ENCODE measurements at places on chromosomes 6 and 20.

DNA sequence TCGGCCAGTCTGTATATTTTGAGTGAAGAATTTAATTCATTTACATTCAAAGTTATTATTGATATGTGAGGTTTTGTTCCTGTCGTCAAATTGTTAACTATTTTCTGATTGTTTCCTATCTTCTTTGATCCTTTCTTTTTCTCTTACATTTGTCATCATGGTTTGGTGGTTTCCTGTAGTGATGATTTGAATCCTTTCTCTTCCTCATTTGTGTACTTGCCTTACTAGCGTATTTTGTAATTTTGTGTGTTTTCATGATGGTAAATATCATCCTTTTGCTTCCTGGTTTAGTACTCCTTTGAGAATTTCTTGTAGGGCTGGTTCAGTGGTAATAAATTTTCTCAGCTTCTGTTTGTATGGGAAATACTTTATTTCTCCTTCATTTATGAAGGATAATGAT lies 151.7 kb upstream of the CEP162 start:
- no peak for DNase-seq

DNA sequence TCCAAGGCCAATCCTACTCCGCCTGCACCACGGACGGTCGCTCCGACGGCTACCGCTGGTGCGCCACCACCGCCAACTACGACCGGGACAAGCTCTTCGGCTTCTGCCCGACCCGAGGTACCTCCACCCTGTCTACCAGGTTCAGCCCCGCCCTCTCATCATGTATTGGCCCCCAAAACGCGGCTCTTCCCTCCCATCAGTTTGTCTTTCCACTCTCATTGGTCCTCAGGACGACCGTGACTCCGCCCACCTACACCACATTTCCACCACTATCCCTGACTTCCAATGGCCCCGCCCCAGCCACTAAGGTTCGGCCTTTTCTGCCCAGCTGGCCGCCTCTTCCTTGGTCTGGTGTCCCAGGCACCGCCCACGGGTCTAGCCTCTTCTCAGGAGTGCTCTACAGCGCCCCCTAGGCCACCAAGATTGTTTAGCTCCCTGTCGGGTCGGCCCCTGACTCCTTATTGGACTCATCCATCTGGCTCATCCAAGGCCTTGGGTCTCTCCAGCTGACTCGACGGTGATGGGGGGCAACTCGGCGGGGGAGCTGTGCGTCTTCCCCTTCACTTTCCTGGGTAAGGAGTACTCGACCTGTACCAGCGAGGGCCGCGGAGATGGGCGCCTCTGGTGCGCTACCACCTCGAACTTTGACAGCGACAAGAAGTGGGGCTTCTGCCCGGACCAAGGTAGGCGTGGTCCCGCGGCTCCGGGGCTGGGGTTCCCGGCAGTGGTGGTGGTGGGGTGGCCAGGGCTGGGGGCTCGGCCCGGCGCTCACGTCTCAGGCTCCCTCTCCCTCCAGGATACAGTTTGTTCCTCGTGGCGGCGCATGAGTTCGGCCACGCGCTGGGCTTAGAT lies 3.1 kb downstream of the MMP9 start:
- DNase-seq, result no peak

DNA sequence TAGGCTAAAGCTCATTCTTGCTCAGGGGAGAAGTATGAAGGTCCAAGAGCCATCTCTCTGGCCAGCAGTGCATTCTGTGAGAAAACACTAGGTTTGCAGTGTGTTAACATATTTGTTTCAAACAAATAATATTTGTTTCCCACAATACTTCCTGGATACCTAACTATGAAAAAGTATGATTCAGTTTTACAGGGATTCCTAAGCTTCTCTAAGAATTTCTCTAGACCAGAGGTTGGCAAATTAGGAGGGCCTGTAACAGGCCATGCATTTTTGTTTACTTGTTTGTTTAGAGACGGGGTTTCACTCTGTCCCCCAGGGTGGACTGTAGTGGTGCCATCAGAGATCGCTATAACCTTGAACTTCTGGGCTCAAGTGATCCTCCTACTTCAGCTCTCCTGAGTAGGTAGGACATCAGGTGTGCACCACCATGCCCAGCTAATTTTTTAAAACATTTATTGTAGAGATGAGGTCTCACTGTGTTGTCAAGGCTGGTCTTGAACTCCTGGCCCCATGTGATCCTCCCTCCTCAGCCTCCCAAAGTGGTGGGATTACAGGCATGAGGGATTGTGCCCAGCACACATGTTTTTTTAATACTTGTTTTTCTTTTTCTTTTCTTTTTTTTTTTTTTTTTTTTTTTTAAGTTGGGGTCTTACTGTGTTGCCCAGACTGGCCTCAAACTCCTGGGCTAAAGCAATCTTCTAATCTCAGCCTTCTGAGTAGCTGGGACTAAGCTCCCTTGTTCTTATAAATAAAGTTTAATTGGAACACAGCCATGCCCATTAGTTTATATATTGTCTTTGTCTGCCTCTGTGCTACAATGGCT lies 71.7 kb downstream of the ADGRG6 start:
- no peak for DNase-seq

DNA sequence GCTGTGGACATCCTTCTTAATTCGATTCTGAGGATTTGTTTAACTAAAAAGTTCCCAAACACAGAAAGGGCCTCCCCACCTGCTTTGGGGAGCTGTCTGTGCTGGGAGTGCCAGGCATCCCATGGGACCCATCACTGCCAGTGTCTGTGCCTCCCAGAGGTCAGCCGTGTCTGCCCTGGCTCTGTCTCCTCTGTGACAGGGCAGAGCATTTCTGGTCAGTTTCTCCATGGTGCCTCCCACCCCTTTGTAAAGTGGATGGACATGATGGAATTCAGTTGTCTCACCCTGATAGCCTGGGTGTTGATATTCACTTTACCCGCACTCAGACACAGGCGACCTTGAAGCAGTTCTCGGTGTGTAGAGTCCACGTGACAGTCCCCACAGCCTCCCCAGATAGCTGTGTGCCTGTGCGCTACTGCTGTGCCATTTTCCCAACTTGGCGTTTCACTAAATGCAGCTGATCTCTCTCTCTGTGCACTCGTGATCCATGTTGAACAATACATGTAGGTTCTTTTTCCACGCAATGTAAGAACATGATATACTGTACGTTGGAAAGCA lies 70.5 kb downstream of the CDS2 start:
- no peak for DNase-seq

- no peak for DNase-seq
Observed at GRCh38 chr6:113529196-113529595, 327.9 kb upstream of the MARCKS start.

All from activated gamma-delta T cell (primary cell).